ENCODE measurements at places on chromosomes 5 and 9.

- no peak for DNase-seq
These were observed 55.5 kb upstream of the IFNK start for GRCh38 chr9:27468462-27469110.

GRCh38 chr9:20620650-20621470 lies 1.4 kb downstream of the MLLT3 start:
- DNase-seq: peak; percentile 65

- DNase-seq: no peak
These were observed 2.8 kb upstream of the GPR150 start for GRCh38 chr5:95617057-95617456.

DNA sequence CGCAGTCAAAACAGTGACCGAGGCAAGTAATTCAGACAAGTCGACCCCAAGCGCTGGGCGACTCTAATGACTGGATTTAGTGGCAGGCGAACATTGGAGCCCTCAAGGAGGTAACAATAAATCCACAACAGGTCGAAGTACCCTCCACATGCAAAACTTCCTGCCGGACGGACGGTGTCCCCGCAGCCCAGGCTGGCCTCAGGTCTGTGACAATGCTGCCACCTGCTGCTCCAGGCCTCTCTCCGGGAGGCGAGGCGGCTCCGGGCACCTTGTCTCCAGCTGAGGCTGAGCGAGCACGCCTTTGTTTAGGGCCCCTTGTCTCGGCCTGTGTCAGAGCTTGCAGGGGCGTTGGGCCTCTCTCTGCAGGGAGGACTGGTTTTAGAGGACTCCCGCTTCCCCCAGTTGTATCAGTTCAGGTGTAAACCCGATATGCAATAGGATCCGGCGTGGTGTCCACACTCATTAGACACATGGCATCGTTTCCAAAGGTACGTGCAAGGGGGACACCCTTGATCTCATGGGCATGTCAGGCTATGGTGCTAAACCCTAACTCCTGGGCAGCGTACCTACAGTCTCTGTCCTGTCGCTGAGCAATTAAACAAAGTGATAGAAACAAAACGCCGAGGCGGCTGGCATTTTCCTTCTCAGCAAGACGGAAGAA lies 628.0 kb upstream of the ADAMTS16 start:
- no peak for DNase-seq

- DNase-seq: no peak
These were observed 482.6 kb upstream of the PIK3R1 start for GRCh38 chr5:67732921-67733320.

DNA sequence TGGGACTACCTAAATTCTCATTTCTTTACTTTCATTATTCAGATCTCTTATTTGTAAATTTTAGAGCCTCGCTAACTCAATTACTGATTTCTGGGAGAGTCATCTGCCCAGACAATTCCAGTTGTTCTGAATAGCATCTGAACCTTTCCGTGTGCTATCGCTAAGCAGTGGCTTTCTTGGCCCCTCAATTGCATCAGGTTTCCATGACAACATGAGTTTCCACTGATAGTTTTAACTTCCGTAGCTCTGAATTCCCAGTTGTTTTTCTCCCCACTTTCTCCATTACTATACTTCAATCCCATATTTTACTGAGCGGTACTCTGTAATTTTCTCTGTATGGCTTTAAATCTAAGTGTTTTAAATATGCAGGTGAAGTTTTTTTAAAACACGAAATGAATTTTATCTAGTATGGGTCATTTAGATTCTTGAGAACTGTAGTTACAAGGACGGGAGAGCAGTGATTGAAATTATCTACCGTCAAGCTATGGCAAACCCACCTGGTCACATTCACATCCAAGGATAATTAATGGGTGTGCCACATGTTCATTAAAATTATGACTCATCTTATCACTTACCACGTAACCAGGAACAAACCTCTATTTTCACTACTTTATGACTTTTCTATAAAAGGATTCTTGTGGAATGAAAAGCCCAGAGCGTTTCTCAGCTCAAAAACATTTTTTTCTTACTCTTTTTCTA lies 223.5 kb upstream of the PCSK5 start:
- DNase-seq: no peak

- no peak for DNase-seq
These were observed 138.1 kb upstream of the COL5A1 start for GRCh38 chr9:134503301-134504105.

DNA sequence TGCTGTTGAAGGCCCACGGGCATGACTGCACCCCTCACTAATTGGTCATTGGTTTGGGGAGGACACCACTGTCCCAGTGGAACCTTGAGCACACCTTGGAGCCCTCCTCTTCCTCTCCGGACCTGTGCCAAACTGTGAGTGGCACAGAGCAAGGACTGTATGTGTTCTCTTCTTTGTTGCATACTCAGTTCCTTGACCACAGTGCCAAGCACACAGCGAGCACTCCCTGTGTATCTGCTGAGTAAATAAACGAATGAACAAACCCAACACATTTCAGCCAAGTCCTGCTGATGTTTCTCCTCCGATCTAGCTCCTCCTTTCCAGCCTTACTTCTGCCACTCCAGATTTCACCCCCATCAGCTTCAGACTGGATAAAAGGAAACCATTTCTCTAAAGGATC lies 2.7 kb upstream of the TRIM52 start:
- no peak for DNase-seq

- no peak for DNase-seq
These were observed 232.4 kb downstream of the ESM1 start for GRCh38 chr5:54753034-54753433.

- DNase-seq: no peak
These were observed 727.9 kb upstream of the PTPRD start for GRCh38 chr9:11340654-11341053.

GRCh38 chr9:126439402-126439765 lies 112.8 kb downstream of the MVB12B start:
- no peak for DNase-seq

DNA sequence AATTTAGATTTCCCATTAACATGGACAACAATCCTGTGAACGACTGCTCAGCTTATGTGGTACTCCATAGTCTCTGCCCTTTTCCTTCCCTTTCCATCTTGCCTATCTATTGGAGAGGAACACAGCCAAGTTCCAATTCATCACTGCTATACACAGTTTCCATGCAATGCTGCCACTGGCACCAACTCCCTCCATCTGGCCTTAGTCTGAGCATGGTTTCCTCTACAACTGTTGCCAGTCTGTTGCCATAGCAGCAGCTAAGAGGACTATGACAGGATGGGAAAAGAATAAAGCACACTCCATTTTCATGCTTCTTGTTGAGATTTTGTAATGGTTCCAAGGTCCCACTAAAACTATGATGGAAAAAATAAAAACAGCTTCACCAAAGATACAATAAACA lies 189.0 kb downstream of the HCN1 start:
- DNase-seq: no peak

DNA sequence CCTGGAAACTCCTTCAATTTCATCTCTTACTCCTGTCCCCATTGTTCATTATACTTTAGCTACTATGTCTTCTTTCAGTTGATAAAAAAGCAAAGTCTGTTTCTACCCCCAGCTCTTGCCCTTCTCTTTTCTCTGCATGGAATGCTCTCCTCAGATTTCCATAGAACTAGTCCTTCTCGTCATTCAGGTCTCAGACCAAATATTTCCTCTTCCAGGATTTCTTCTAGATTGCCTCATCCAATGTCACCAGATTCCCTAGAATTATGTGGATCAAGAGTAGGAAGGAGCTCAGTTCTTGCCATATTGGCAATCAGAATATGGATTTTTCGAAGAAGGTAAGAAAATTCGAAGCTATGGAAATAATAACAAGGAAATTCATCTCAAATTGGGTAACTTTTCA lies 176.1 kb downstream of the GABRG2 start:
- no peak for DNase-seq

GRCh38 chr9:132824951-132825350 lies 53.1 kb downstream of the AK8 start:
- no peak for DNase-seq

DNA sequence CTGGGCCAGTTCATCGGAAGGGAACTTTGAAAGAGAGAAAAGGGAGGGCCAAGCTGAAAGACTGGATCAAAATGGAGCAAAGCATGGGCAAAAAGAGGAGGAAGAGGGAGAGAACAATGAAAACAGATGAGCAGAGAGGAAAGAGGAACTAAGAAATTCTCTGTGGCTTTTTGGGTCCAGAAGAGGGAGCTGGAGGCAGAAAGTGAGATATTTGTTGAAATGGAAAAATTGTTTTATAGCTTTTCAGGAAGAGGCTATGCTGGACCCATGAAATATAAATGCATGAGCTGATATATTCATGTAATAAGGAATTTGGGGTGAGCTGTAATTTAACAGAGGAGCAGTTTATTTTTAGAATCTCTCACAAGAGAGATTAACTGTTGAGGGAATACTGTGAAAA lies 457.3 kb downstream of the DMAC1 start:
- no peak for DNase-seq

DNA sequence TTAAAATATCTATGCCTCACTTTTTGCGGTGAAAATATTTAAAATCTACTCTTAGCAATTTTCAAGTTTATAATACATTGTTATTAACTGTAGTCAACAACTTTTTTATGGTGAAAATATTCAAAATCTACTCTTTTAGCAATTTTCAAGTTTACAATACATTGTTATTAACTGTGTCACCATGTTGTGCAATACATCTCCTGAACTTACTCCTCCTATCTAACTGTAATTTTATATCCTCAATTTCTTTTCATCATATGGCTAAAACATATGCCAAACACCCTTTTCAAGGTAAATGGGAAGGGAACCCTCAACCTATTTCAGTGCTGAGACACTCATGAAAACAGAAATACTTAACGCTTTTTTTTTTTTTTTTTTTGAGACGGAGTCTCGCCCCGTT lies 982.7 kb upstream of the DMAC1 start:
- no peak for DNase-seq

DNA sequence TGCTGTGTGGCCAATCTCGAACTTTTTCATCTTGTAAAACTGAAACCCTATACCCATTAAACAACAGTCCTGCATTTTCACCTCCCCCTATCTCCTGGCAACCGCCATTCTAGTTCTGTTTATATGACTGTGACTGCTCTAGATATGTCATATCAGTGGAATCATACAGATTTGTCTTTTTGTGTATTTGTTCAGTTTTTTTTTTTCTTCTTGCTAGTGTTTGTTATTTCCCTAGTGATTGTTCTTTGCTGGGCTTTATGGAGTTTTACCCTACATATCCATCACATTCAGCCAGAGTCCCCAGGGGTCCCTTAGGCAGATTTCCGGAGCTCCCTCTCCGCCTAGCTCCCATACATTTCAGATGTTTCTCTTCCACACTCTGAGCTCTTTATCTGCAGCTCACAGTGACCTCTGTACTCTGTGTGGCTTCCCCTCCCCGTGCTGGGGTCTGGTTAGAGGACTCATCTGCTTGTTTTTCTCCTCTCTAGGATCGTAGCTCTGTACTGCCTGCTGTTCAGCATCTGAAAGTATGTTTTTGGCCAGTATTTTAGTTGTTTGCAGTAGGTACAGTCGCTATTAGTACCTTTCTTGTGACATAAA lies 25.1 kb upstream of the CARTPT start:
- no peak for DNase-seq

- DNase-seq: no peak
These were observed 277.5 kb upstream of the MVB12B start for GRCh38 chr9:126049088-126049487.

DNA sequence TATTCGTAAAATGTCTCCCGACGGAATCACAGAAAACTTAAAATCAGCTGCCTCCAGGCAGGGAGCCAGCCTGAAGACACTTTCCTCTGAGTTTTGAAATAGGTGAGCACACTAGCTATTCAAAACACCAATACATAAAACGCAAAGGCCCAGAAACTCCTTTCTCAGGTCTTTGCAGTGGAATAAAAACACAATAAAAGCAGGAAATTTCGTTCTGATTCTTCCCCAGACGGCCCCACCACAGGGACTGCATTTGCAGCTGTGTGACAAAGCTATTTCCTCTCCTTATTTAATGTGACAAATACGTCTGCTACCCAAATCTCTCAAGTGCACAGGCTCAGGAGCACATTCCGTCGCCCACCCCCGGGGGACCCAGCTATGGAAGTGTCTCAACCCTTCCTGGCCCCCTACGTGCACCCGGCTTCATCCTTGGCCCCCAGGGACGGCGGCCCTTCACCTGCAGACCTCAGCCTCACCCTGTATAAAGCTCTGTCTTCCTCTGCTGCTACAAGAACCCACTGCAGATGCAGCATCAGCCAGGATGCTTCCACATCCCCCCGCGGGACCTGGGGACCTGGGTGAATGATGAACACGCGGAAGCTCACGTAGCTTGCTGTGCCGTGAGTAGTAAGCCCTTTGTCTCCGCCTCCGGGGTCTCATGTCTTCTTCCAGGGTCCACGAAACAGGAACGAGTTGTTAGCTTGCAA lies 24.9 kb downstream of the AHRR start:
- DNase-seq: no peak

DNA sequence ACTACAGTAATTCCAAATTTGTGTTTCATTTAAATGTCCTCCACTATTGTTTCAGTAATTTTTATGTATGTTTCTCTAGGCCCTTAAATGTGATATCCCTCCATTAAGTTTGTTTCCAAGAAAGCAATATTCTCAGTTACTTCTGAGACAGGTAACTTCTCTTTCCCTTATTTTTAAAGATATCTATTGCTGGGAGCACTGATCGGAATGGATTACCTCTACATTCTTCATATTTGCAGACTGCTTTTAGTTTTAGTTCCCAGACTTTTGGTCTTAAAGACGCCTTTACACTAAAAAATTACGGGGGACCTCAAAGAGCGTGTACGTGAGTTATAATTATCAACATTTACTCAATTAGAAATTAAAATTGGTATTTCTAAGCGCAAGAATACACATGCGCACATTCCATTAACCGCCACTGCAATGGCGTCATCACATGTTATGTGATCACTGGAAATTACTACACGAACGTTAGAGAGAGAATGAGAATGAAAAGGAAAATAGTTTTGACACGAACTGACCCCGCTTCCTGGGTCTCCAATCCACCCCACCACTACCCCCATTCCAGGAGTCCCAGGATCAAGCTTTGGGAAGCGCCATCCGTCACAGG lies 519 bp upstream of the RAD50 start:
- peak; percentile 25 for DNase-seq
